Hepatic stellate cell (primary cell): ENCODE measurements at places on chromosomes 1 and 21.

DNA sequence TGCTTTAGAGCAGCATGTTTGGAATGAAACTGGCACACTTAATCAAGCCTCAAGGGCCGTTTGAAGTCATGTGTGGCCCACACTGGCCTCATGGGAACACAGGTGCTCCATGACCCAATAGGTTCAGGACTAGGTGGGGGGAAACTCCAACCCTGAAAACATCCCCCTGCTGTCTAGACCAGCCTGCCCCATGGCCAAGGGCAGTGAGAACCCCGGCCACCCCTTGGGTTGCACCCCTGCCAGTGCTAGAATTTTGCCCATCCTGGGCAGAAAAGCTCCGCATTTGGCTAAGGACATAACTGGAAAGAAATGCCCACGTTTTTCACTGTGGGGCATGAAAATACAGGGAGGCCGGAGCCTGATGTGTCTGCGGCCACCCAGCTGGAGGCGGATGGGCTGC is 6.1 kb upstream of the PTGER3 start:
- DNase-seq = no peak

DNA sequence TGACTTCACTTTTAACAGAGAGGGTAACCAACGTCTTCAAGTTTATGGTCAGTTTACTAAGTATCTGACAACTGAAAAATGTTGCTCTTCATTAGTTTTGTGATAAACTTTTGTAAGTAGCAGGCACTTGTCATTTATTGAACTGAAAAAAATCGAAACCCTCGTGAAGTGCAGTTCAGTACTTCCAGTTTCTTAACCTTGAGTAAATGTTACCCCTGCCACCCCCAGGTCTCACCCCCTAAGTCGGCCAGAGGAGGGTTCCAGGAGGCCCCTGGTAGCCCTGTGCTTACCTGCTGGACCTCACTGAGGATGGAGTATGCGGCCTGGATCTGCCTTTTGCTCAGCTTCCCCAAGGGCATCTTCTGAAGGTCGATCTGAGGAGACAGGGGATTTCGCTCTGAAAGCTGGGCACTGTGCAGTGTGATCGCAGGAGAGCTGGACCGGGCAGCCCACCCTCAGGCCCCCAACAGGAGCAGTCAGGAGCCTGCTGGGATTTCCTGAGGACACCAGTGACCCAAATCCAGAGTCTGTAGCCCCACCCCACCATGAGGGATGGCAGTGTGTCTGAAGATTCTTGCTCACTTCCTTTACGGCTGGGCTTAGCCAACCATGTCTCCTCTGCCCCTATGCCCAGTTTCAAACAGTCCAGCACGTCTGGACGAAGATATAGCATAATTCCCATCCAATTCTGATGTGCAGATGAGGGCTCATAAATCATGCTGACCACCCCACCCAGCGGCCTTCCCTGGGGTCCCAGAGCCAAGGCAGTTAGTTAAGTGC is 37.6 kb downstream of the PARP1 start:
- DNase-seq = no peak

GRCh38 chr1:1091344-1092148 is 17.4 kb upstream of the RNF223 start:
- DNase-seq = no peak

DNA sequence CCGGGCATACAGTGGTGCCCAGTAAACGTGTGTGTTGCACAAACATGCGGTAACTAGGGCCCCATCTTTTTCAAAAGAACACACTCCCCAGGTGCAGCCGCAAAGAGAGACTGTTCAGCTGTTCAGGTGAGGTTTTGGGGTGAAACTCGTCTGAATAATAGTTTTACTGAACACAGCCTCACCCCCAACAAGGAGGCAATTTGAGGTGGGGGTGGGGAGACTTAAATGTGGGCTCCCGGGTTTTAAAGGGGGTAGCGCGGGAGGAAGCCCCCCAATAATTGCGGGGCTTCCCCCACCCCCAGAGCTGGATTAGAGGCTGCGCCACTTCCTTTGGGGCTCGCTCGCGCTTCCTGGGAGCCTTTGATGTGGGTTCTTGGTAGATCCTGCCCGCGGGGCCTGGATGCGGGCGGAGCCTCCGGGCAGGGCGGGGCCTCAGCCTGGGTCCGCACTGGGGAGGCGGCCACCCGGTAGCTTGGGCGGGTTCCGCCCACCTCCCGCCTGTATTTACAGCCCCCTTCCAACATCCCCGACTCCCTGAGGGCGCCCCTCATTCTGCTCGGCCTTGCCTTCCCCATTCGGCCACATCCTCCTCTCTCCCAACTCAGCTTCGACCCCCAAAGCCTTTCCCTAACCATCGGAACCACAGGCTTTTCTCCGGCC is 6.4 kb upstream of the EPHA2 start:
- no peak for DNase-seq
